Upper lobe of right lung (tissue), 1 donor: ENCODE measurements at places on chromosomes 3 and 15. TPM values are rescaled to one million over a fixed set of nuclear protein-coding genes. Genes with fewer than 3 reads are reported as not detected.

DNA sequence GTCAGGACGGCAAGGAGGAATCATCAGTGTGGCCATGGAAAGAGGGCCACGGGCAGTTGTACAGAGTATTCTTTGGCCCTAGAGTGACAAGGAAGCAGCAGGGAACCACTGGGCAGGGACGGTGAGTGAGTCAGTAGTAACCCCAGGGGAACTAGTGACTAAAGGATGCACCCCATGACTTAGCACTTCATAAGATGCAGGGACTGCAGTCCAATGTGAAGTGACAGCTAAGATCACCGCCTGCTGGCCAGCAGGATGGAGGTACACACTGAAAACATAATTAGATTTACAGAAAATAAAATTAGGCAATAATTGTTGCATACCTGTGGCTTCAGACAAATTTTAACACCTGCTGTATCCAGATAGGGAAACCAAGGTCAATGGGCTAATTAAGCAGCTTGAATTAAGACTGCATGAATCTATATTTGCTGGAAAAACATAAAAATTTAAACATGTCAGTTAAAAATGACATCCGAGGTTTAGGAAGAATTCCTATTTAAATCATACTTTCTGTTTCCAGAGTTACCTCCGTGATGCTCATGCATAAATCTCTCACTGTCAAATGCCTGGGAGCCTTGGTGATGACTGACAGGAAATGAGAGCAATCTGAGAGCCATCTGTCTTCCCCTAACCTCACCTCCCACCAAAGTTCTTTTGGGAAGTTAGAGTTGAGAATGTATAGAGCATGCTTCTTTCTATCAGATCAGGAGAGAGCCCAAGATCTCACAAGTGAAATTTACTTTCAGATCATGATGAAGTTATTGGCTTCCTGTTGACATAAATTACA lies 56.5 kb downstream of the DCLK3 start:
- H3K27ac ChIP-seq = no peak overlapping the region
- no peaks in the 10 kb centered on the region for H3K4me1 ChIP-seq
- no peak overlapping the region for H3K4me3 ChIP-seq
- H3K27me3 ChIP-seq = no peaks in the 10 kb centered on the region
- no peaks in the 10 kb centered on the region for H3K36me3 ChIP-seq

DNA sequence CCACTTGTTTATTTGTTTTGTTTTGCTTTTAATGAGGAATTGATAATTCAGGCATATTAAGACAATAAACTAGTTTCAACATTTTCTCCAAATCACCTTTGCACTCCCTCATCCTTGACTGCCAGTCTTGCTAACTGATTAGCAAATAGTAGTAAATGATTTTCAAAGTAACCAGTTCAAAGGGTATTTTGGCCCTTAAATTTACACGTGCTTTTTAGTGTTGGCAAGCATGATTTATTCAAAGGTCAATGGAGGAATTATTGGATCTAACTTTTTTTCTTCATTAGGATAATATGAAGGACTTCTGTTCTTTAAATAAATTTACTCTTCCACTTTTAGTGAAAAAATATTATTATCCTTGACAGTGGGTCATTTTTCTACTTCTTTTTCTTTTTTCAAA lies 53.8 kb downstream of the BCHE start:
- no peak overlapping the region for H3K27ac ChIP-seq
- DNase-seq = no peak
- H3K36me3 ChIP-seq = no peaks in the 10 kb centered on the region
- H3K4me1 ChIP-seq = no peaks in the 10 kb centered on the region

- H3K4me1 ChIP-seq = no peaks in the 10 kb centered on the region
- no peaks in the 10 kb centered on the region for H3K27me3 ChIP-seq
- DNase-seq = no peak
- H3K36me3 ChIP-seq = no peaks in the 10 kb centered on the region
Measured at GRCh38 chr3:148879256-148879655, 14.2 kb downstream of the CPA3 start.

DNA sequence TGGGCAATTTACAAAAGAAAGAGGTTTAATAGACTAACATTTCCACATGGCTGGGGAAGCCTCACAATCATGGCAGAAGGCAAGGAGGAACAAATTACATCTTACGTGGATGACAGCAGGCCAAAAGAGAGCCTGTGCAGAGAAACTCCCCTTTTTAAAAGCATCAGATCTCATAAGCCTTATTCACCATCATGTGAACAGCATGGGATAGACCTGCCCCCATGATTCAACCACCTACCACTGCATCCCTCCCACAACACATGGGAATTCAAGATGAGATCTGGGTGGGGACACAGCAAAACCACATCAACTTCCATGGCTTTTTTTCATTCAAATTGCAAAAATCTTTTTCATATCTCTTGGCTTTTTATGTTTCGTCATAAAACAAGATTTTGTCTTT lies 67.6 kb upstream of the GADL1 start:
- peaks cover 4% of the 10 kb centered on the region for H3K27me3 ChIP-seq
- no peaks in the 10 kb centered on the region for H3K36me3 ChIP-seq
- no peak overlapping the region for H3K27ac ChIP-seq

DNA sequence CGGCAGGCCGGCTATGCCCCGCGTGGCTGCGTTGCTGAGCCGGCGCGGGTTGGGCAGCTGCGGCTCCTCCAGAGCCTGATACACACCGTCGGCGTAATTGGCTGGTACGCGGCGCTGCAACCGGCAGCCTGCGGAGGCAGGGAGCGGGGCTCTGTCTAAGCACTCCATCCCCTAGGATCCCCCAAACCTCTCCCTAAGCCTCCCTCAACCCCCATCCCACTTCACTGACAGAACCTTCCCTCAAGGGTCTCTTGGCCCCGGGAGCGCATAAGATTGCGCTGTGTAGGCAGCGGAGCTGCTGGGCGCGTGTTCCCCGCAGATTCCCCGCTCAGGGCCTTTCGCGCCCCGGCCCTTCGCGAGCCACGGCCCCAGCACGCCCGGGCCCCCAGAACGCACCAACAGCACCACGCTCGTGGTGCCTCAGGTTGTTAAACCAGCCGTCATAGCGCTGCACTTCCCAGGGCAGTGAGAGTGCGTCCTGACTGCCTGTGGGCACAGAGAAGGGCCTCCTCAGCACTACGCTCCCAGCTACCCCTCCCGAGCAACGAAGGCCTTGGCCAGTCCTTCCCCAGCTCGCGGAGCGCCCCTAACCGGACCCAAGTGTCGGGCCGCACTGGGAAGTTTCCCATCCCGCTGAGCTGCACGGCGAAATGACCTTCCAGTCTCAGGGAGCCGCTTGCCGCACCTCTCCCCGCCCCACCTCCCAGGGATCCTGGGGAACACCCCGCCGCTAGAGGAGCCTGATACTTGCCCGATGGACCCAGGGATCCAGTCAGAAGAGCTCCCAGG lies 1.2 kb downstream of the DUOX2 start:
- peaks cover 83% of the 10 kb centered on the region for H3K27me3 ChIP-seq
- DNase-seq = peak; percentile 65
- no peak overlapping the region for H3K27ac ChIP-seq
- H3K36me3 ChIP-seq = no peaks in the 10 kb centered on the region
- H3K4me3 ChIP-seq = no peak overlapping the region

- H3K4me1 ChIP-seq = peaks cover 6% of the 10 kb centered on the region
- no peak overlapping the region for H3K4me3 ChIP-seq
- no peaks in the 10 kb centered on the region for H3K27me3 ChIP-seq
- DNase-seq = no peak
- H3K27ac ChIP-seq = no peak overlapping the region
Measured at GRCh38 chr15:69606144-69606543, 153.5 kb downstream of the RPLP1 start.

- H3K27me3 ChIP-seq = no peaks in the 10 kb centered on the region
- no peak overlapping the region for H3K4me3 ChIP-seq
- no peak for DNase-seq
- H3K4me1 ChIP-seq = no peaks in the 10 kb centered on the region
Measured at GRCh38 chr3:85258326-85258725, 299.5 kb downstream of the CADM2 start.

DNA sequence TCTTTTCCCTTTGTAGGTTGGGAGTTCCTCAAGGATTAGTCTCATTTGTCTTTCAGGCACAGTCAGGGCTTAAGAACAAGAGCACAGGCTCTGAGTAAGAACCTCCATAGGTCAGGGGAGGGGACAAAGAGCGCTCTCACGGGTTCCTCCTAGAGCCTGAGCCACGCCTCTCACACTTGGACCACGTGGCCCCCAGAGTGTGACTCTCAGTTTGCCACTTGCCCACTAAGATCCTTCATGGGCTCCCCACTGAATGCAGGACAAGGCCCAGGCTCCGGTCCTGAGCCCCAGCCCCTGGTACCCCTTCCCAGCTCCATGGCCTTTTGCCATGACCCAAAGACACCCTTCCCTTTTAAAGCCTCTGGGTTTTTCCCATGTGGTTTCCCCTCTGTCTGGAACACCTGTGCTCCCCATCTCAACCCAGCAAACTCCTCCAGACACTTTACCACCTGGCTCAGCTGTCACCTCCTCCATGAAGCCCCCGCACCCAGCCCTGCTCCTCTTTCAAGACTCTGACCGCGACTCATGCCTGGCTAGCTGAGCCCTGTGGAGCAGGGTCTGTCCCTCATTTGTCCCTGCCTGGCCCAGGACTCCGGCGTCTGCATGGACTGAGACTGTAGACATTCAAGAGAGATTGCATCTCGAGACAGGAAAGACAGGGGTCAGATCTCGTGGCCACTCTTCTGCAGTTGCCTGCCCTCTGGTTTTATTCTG lies 32.7 kb downstream of the IQSEC1 start:
- no peak overlapping the region for H3K4me3 ChIP-seq
- no peaks in the 10 kb centered on the region for H3K27me3 ChIP-seq
- H3K36me3 ChIP-seq = no peaks in the 10 kb centered on the region
- H3K4me1 ChIP-seq = no peaks in the 10 kb centered on the region

APOD gene
- total RNA-seq = 59.4 TPM

TMEM207 gene
- not detected for total RNA-seq

HESX1 gene
- total RNA-seq = 1.2 TPM

CELF6 gene
- total RNA-seq = 5.4 TPM
